LNCaP clone FGC (cell line): ENCODE measurements at places on chromosomes 3 and 15.

GRCh38 chr3:17770682-17771081 lies 28.3 kb upstream of the TBC1D5 start:
- no peak for DNase-seq

GRCh38 chr3:6542795-6543194 lies 318.1 kb upstream of the GRM7 start:
- DNase-seq: no peak

GRCh38 chr15:88725305-88726210 lies 77.7 kb upstream of the ACAN start:
- DNase-seq: no peak

DNA sequence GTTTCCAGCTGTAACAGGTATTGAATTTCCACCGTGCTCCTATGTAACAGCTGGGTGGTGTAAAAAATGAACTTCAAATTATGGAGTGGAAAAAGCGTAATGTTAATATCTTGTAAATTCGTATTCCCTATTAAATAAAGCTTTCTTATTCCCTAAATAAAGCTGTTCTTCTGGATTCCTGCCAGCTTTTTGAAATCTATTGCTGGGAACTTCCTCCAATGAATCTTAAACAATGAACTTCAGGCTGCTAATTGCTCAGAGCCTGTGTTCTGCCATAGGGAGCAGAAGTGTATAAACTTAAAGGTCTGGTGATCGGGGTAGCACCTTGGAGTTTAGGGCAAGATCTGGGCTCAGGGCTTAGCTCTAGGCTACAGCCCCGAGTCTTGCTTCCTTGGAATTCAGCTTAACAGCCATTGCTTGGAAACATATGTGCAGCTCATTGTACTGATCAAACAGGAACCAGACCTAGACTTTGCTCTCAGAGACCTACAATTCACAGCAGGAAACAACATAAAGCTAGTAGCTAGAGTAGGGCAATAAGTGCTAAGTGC lies 1.4 kb downstream of the ARL14 start:
- no peak for DNase-seq

- DNase-seq: no peak
These were observed 209.9 kb upstream of the RGMA start for GRCh38 chr15:93298901-93299300.

GRCh38 chr3:38008191-38008701 lies 17.7 kb downstream of the VILL start:
- DNase-seq: no peak
